Amygdala (tissue), 56 donors: ENCODE measurements at places on chromosomes 3 and 15.

GRCh38 chr3:56702490-56703315, 19.6 kb upstream of the TASOR start:
- no peak for DNase-seq

DNA sequence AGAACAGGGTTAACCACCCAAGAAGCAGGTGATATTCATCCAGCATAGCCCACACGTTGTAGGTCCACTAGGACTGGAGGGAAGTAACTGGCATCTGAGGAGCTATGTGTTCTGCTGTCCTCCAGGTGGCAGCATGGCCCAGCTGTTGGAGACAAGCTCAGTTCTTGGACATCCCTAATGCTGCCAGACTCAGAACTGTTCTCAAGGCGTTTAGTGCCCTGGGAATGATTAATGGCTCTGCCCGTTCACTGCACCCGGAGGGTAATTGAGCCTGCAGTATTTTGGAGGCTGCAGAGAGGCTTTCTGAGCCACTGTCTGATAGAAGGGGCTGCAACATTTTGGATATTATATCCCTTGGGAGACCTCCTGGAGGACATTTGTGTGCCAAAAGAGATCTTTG, 521.3 kb upstream of the SEMA6D start:
- DNase-seq, result peak; percentile 77

- no peak for DNase-seq
Measured at GRCh38 chr3:172125963-172126457, 86.6 kb downstream of the FNDC3B start.

DNA sequence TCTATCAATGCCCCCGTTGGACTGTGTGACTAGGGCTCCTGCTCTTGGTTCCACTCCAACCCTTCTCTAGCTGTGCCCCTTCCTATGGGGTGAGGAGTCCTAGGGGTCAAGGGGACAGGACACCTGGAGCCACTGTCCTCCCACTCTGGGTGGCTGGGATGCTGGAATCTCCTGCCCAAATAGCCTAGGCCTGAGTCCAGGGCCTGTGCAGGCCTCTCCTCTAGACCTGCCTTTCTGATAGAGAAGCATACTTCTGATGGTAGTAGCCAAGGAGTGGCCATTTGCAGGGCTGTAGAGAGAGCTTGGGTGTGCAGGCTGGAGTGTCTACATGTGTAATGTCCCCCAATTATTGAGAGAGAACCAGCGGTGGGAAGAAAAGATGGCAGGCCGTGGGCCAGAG, 54.2 kb downstream of the ITGA11 start:
- no peak for DNase-seq

DNA sequence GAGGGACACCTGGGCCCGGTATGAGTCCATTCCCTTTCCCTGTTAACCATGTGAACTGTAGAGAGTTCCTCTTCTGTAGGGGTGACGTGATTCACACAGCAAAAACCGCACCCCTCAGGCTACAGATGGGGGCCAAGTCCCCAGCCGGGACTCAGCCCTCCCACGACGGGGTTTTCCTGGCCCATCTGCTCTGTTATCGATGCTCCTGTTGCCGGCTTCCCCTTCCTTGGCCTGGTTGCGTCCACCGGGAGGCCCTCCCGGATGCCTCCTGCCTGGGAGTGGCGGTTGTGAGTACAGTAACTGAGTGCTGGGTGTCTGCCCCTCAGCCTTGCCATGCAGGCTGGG, 817 bp upstream of the PLXNA1 start:
- DNase-seq, result no peak

DNA sequence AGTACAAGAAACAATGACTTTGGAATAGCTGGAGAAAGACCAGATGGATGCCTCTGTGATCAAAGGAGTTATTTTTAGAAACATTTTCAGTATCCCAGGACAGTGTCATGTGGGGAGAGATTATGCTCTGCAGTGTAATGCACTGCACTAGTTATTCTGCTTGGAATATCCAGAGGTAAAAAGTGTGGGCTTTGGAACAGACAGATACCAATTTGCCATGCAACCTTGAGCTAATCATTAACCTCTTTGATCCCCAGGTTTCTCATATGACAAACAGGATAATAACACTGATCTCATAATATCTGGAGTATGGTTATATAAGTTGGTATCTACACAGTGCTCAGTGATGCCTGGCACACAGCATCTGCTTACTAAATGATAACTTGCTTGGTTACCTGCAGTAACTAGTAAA, 12.2 kb upstream of the SLC7A14 start:
- DNase-seq, result no peak

DNA sequence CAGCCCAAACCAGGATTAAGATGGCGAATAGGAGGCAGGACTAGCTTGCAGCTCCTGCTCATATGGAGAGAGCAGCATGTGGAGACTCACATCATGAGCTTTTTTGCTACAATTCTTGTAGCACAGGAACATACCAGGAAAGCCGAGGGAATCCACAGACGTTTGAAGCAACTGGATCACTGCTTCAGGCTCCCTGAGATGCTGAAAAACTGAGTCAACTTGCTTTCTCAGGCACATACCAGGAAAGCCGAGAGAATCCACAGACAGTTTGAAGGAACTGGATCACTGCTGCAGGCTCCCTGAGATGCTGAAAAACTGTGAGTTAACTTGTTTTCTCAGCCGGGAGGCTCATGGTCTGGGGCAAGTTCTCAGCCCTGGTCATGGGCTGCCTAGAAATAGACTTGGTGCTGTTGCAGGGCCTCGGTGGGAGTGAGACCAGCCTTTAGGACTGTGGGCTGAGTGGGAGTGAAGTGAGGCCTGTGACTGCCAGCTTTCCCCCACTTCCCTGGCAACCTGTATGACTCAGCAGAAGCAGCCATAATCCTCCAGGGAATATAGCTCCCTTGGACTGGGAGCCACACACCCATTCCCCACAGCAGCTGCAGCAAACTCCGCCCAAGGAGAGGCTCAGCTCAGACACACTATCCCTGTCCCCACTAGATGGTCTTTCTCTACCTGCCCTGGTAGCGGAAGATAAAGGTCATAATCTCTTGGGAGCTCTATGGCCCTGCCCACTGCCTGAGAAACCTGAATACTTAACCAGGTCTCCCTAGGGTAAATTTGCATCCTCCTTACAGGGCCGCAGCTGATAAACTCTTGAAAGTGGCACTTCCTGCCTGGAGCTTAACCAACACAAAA, 51.9 kb upstream of the PFN2 start:
- no peak for DNase-seq

GRCh38 chr3:39410893-39411292, 4.4 kb downstream of the RPSA start:
- DNase-seq, result no peak

GRCh38 chr3:143998266-143998665, 26.6 kb downstream of the DIPK2A start:
- DNase-seq, result no peak

DNA sequence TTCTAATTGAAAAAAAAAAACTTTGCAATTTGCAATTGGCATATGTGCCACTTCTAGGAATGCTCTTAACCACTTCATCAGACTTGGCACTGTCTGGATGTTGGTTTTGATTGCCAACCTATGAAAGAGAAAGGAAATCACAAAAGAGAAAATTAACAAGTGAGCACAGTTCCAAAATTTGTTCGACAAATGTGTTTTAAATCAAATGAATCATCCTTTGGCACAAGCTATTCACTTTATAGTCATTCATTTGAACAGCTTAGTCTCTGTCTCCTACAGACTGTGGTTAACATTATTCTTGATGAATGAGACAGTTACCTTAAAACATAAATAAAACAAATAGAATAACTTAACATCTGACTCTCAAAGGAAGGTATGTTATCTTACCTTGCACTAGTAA, 265.0 kb downstream of the EPHA3 start:
- DNase-seq, result no peak

GRCh38 chr3:1830851-1831250, 267.8 kb upstream of the CNTN4 start:
- no peak for DNase-seq

- DNase-seq, result no peak
Measured at GRCh38 chr15:62402687-62403086, 237.6 kb upstream of the C2CD4B start.

GRCh38 chr15:93862791-93863190, 368.6 kb upstream of the MCTP2 start:
- no peak for DNase-seq

- DNase-seq, result no peak
Measured at GRCh38 chr3:110667216-110667615, 404.4 kb upstream of the NECTIN3 start.

GRCh38 chr3:102095383-102095782, 246.1 kb downstream of the NFKBIZ start:
- DNase-seq, result no peak

- DNase-seq, result no peak
Measured at GRCh38 chr3:76753599-76753998, 286.3 kb upstream of the ROBO2 start.

- no peak for DNase-seq
Measured at GRCh38 chr15:80242802-80243201, 9.2 kb downstream of the CTXND1 start.

- no peak for DNase-seq
Measured at GRCh38 chr15:91407269-91407889, 307.3 kb downstream of the SV2B start.

DNA sequence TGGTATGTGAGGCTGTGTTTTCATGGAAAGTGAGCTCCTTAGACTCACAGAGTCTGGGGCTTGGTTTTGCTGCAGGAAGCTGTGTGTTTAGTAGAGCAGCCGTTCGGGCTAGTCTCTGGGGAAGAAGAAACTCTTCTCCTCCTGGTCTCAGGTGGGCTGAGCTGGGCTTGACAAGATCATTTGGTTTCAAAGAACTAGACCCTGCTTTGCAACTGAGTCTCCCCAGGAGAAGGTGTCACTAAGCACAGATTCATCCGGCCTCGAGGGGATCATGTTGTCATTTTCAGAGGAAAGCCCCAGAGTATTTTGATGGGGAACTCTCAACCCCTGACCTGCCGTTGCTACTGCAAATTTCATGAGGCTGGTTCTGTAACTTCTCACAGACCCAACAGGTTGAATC, 188.5 kb downstream of the FAM43A start:
- no peak for DNase-seq

GRCh38 chr3:173699353-173699752, 301.8 kb downstream of the NLGN1 start:
- no peak for DNase-seq

DNA sequence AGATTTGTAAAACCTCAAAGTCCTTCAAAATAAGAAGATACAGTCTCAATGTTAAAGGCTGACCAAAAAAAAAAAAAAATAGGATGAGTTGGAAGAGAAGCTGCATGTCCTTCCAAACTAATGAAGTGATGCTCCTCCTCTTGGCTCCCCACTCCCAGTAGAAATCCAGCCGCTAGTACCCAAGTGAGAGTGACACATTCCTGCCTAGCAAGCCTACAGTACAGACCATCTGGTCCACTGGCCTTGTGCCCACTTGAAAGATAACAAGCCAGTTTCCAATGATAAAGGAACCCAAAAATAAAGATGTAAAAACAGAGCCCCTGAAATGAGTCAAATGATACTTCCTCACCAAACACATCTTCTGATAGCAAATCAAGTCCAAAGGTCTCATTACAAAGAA, 258.7 kb upstream of the NSMCE3 start:
- no peak for DNase-seq

GRCh38 chr15:78265137-78265460, 737 bp downstream of the DNAJA4 start:
- peak; percentile 89 for DNase-seq

GRCh38 chr3:145197051-145197820, 963.7 kb downstream of the PLOD2 start:
- no peak for DNase-seq

- no peak for DNase-seq
Measured at GRCh38 chr15:35305946-35306345, 220.9 kb upstream of the NANOGP8 start.

DNA sequence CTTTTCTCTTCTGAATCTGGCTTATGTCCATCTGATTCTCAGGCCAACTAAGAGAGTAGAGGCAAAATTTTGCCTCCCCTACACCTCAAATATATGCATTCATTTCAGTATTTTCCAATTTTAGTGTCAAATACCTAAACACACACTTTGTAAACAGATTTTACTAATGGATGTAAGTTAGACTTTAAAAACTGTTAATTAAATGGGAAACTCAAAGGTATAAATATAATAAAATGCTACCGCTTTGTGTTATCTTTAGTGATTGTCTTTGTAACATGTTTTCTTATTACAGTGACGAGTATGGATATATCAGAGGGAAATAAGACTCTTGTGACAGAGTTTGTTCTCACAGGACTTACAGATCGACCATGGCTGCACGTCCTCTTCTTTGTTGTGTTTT, at the start of gene OR5AC2:
Gene OR5AC2, plus strand, starts transcription at position 301 of the 400 bp plus-strand sequence. Its CDS starts 0 bp downstream, at position 301.
- no peak for DNase-seq

- DNase-seq, result no peak
Measured at GRCh38 chr3:121916189-121916588, 22.0 kb downstream of the SLC15A2 start.

DNA sequence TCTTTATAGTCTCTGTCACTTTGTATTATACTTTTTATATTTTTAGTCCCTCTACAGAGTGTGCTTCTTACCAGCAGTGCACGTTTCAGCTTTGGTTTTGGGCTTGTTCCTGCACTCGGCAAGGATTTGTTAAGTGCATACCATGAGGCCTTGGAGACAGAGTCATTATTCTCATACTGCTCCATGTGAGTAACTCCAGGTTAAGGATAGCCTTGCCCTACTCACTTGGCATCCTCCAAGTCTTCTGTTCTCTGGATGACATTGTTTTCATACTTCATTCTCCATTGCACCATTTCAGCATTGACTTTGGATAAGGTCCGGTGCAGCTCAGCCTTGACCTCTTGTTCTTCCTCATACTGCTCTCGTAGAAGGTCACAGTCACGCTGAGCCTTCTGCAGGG, 96.4 kb downstream of the MYH15 start:
- DNase-seq, result no peak

GRCh38 chr3:100075851-100076730, 38.2 kb downstream of the FILIP1L start:
- no peak for DNase-seq

DNA sequence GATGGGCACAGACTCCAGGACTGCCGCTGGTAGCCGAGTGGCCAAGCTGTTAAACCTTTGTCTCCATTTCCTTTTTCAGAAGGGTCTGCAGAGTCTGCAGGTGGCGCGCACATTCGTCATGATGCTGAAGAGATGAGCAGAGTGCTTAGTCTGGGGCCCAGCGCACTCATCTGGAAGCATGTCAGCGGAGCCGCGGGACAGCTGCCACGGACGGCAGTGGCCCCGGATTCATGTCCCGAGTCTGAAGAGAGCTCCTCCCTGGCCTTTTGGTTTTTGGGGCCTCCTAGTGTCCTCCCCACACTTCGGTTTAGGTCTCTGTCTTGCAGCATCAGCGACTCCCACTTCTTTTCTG, 42.6 kb downstream of the KLHL25 start:
- DNase-seq, result no peak

DNA sequence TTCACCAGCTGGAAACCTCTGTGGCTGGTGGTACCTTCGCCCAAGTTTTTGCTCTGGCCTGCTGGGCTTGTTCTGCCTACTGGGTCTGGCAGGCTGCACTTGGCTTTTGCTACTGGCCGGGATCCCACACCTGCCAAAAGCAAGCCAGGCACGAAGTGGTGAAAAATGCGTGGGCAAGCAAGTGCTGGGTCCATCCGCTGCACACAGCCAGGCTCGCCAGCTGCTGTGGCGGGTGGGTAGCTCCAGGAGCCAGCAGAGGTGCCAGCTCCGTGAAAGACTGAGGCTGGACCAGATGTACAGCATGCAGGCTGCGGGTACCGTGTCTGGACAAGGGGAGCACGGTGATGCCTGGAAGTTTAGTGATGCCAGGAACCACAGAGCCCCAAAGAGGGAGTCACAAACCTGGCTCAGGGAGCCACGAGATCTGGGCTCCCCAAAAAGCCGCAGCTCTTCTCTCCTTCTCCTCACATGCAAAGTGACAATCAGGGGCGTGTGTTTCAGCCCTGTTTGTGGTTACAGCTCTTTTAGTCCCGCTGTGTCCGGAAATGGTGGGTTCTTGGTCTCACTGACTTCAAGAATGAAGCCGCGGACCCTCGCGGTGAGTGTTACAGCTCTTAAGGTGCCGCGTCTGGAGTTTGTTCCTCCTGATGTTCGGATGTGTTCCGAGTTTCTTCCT, 1455.6 kb upstream of the GBE1 start:
- no peak for DNase-seq
